ENCODE measurements at places on chromosomes 11 and 22.

DNA sequence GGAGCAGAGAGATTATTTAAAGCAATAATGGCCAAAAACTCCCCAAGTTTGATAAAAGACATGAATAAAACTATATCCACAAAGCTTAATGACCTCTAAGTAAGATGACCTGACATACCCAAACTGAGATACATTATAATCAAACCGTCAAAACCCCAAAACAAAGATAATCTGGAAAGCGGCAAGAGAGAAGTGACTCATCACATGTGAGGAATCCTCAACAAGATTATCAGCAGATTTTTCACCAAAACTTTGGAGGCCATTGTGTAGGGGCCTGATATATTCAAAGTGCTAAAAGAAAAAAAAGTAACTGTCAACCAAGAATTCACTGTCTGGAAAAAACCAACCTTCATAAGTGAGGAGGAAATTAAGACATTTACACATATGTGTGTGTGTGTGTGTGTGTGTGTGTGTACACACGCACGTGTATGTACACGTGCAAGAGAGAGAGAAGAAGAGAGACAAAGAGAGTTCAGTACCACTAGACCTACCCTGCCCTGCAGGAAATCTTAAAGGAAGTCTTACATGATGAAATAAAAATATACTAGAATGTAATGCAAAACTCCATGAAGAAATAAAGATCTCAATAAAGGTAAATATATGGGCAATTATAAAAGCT is 752.4 kb downstream of the NELL1 start:
- no peak for DNase-seq

DNA sequence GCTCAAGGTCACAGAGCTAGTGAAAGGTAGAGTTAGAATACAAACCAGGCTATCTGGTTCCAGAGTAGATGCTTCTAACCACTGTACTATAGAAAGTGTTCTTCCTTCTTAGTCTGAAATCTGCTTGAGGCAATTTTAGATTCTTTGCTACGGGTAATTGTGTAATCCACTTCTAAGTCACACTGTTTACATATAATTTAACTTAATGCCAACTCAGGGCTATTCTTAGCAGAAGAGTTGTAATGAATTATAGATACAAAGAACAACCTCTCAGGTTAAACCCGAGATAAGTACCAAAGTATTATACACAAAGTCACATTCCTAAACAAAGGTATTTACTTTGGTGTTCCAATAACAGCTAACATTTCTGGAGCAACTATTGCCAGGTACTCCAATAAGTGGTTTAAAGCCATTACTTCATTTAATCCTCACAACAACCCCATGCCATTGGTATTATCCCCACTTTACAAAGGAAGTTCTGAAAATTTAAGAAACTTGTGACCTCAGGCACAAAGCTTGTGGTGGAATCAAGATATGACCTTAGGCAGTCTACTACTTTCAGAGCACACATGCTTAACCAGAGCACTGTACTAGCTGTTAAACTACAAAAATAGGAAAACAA is 31.1 kb upstream of the DDI1 start:
- DNase-seq: no peak

GRCh38 chr11:123302751-123303195 is 107.7 kb upstream of the CLMP start:
- DNase-seq: no peak

- DNase-seq: no peak
Observed at GRCh38 chr11:119481021-119481666, 58.2 kb upstream of the THY1 start.

DNA sequence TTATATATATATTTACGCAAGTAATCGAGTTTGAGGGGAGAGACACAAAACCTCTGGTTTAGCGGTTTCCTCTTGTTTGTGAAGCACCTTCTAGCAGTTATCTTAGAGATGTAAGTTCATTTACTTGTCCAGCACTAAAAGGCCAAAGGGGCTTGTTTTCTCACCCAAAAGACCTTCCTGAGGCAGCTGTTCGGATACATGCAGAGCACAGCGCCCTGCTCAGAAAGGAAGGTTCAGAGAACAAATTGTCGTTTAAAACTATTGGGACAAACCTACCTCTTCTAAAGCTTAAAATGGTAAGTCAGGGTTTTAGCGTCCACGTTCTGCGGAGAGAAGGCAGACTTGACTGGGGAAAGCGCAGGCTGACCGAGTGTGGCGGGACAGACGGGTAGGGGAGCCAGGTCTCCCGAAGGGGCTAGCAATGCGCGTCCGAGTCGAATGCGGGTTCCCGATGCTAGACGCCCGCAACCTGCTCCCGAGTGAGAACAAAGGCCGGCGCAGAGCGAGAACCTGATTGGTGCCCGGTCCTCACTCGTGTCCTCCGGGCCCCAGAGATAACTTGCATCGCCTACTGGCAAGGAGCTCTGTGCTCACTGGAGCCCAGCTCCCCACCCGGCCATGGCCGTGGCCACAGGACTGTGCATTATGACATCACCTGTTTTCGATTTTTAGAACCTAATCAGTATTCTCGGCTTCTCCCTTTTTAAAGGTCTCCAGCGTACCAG is 1.0 kb upstream of the SESN3 start:
- peak; percentile 14 for DNase-seq

DNA sequence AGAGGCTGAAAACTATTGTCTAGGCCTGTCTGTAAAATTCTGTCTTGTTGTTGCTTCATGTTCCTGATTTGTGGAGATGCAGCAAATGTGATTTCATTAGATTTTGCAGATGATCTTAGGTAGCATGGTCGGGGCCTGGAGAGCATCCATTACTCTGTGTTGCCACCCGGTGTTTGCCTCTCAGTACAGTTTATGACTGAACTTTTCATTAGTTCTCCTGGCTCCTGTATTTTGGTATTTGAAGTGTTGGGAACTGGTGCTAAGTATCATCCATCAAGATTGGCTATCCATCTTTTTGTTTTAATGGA is 7.7 kb downstream of the YWHAH start:
- no peak for DNase-seq

DNA sequence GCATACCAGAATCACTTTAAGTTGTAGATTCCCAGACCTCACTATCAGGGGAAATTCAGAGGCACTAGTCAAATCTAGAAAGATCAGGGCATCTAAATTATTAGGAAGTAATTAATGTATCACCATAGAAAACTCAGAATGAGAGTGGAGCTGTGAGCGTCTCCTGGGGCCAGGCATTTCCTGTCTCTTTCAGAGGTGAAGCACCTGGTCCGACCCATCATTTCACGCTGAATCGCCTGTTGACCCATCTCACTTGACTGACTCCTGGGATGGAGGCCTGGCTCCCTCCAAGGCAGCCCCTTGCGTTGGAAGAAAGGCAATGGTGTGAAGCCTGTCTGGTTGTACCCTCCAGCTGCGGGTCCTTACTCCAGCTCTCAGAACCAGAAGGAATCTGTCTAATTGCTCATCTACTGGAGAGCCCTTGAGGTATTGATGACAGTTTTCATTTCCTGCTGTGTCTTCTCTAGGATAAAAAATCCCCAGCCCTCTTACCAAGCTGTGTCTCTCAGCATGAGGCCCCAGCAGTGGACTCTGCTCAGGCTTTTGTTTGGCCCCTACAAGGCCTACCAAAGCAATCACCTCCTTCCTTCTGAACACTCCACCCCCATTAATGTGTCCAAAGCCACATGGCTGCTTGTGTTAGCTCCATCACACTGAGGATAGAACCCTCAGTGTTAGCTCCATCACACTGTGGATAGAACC is 93.2 kb upstream of the SYT13 start:
- DNase-seq: no peak

DNA sequence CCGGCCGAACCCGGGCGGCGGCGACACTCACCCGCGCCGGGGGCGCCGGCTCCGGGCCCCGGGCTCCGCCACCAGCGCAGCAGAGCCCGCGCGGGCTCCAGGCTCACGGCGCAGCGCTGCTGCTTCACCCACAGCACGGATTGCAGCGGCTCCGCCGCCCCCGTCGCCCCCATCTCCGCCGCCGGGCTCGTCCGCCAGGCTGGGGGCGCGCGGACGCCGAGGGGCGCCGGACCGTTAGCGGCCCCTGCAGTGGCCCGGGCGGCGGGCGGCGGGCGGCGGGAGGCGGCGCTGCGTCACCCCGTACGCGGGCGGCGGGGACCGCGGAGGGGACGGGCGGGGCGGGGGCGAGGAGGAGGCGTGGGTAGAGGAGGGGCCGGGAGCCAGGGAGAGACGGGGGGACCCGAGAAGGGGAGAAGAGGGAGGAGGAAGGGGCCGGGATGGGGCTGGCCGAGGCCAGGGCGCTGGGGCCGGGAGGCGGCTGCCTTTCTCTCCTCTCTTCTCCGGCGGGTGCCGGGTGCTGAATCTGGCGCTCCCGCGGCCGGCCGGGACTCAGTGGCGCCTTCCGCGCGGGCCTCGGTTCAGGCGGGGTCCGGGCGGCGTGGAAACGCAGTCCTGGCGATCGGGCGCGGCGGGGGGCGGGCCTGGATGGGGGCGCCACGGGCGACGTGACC is at the start of gene CERK:
TSS of gene CERK (minus strand) at position 277 of the 671 bp plus-strand sequence. CDS start at position 173, 104 bp downstream.
- no peak for DNase-seq

DNA sequence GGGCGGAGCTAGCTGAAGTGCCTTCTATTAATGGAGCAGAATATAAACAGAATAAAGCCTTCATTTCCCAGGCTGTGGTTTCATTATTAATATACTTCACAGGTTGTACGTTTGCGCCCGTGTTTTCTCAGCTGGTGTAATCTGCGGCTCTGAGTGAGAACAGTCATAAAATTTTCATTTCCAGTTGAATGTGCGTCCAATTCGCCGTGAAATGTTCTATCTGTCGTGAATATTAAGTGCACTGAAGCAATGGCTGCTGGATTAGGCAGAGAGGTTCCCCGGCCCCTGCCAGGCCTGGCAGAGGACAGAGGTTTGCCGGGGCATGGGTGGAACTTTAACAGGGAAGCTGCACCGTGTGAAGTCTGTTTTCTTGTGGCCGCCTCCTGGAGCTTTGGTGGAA is 874.4 kb downstream of the NTM start:
- DNase-seq: no peak

- no peak for DNase-seq
Observed at GRCh38 chr11:70411713-70412452, 13.6 kb downstream of the CTTN start.

Data from cortex of kidney (tissue), 1 donor.